ENCODE measurements at places on chromosomes 2 and 18.

DNA sequence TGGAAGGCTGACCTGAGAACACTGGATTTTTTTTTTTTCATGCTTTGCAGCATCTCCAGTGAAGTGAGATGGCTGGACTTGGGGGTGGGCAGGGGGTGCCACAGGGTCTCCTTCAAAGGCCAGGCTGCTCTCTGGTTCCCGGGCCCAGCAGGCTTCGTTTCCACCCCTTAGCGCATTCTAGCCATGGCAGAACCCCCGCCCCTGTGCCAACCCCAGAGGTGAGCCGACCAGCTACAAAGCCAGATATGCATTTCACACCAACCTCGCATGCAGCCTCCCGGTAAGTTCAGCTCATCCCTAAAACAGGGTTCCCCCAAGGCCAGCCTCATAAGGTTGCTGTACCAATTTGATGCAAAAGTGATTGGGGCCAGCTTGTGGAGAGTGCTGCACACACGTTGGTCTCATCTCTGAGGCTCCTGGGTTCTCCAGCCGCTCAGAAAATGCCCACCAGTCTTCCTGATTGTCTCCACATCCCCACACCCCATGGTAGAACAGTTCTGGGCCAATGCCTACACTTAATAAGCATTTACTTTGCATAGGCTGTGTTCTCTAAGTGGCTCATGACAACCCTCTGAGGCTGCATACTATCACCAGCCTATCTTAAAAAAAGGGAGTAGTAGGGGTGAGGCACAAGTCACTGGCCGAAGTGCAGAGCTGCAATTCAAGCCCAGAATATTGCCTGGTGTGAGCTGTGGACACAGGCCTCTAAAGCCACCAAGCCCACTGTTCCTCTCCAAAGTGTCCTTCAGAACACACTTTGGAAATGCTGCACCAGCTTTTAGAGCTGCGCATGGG lies 23.3 kb downstream of the SMAD7 start:
- no peak for DNase-seq

- DNase-seq: no peak
Observed at GRCh38 chr2:18749912-18750526, 160.7 kb upstream of the NT5C1B start.

GRCh38 chr2:181371782-181372645 lies 85.2 kb upstream of the ITGA4 start:
- DNase-seq: no peak

DNA sequence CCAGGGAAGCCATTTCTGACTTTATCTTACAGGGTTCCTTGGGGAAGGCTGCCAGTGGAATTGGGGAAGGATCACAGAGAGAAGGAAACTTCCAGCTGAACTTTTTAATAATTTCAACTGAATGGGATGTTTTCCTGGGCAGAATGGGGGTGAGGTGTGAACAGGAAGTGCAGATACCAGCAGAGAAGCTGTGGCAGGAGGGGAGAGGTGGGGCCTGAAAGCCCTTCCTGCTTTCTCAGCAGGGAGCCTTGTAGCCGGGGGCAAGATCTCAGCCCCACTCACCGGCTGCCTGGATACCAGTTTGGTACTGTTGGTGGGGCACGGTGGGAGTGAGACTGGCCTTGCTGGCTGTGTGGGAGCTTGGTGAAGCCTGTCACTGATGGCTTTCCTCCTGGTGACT lies 170.5 kb downstream of the ZBTB7C start:
- DNase-seq: no peak

GRCh38 chr2:217467331-217467730 lies 535.5 kb downstream of the TNS1 start:
- DNase-seq: no peak

- DNase-seq: no peak
Observed at GRCh38 chr2:235618039-235618438, 124.2 kb downstream of the AGAP1 start.

- no peak for DNase-seq
Observed at GRCh38 chr18:9117980-9118841, 15.7 kb downstream of the NDUFV2 start.

GRCh38 chr2:151770995-151771394 lies 36.7 kb upstream of the NEB start:
- no peak for DNase-seq
